ENCODE measurements at places on chromosomes 6 and 20. TPM values are rescaled to one million over a fixed set of nuclear protein-coding genes. Genes with fewer than 3 reads are reported as not detected.

PHF1 gene
- total RNA-seq, result 12.2 TPM

OLIG3 gene
- not detected for total RNA-seq

IMPG1 gene
- not detected for total RNA-seq

PLEKHG1 gene
- 0.28 TPM for total RNA-seq

MACROD2 gene
- total RNA-seq, result not detected

MAPK13 gene
- total RNA-seq, result 2.0 TPM

CPNE5 gene
- not detected for total RNA-seq

MAP7 gene
- total RNA-seq, result 0.36 TPM

TSBP1 gene
- not detected for total RNA-seq

DNA sequence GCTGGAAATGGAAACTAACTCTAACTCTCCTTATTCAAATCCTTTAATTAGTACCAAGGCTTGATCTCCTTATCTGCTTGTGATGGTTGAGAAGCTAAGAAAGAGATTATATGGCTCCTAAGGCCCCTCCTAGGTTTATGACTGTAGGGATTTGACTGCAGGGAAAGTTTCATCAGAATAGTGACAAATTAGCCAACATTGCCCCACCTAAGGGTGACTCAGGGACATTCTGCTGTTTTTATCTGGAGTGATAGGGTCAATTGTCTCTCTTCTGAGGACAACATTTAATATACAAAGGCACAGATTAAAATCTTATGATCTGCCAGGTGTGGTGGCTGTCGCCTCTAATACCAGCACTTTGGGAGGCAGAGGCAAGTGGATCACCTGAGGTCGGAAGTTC is 138.1 kb upstream of the MARCKS start:
- peak; percentile 26 for DNase-seq

DNA sequence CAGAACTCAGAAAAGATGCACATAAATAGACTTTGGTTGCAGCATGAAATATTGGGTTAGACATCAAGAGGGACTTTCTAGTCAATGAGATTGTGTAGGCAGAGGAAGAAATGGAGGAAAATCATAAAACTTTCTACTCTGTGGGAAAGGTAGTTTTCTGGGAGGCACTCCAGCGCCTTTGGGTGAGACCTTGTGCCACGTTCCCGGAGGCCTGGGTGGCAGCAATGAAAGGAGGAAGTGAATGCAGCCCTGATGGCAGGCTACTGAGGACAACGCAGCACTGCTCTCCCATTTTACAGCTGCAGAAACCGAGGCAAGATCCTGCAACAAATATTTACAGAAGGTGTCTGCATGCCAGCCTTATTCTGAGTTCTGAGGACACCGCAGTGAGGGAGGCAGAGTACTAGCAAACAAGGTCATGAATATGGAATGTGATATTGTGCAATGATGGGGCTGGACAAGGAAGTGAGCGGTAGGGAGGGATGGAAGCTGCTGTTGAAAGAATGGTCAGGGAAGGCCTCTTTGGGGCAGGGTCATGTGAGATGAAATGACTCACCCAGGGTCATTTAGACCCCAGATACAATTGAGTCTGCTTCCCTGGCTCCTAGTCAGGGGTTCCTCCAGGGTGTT is 159.1 kb downstream of the TFAP2C start:
- DNase-seq, result peak; percentile 95

DNA sequence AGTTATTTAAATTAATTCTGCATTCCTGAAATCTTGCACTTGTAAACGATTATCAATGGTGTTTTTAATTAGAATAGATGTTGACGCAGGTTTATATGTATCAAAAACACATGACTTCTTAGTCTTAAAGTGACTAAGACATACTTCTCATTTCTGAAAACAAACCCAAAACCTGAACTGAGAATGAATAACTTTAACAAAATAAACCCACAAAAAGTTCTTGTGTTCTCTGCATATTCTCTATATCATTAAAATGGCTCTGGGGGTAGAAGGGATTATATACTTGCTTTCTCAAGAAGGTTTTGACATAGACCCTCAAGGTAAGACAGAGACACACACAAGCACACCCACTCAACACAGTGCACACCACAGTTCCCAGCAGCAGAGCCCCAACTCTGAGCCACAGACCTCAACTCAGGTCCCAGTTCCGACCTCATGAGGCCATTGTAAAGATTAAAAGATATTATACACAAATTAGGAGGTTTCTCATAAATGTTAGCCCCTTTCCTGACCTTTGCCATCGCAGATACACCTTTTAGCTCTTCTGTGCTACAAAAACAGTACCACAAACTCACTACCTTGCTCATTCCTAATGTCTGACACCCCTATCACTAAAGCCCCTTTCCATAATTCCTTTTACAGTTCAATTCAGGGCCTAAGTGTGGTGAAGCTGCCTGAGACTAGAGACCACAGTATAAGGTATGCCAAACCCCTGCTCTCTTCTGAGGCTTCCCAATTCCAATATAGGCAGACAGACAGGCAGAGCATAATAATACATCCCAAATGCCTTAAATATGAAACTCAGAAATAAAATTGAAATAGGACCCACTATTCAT is 267.8 kb downstream of the PTPRK start:
- DNase-seq, result peak; percentile 37

- no peak for DNase-seq
Measured at GRCh38 chr6:3350252-3350796, 91.6 kb downstream of the PSMG4 start.

DNA sequence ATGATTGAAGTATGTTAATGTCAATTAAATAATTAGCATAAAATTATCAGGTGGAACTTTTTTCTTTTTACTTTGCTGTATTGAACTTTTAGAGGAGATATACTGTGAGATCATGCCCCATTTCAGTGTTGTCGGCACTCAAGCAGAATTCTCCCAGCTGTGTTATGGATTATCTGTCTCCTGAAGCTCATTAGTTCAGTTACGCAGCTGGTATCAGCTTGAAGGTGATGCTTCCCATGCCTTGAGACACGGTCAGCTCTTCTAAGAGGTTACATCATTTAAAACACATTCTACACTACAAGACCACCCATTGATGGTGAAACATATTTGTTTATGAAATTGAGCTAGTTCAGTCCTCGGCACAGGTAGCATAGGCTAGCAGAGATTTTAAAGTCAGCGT is 68.9 kb upstream of the PHACTR2 start:
- DNase-seq, result no peak

DNA sequence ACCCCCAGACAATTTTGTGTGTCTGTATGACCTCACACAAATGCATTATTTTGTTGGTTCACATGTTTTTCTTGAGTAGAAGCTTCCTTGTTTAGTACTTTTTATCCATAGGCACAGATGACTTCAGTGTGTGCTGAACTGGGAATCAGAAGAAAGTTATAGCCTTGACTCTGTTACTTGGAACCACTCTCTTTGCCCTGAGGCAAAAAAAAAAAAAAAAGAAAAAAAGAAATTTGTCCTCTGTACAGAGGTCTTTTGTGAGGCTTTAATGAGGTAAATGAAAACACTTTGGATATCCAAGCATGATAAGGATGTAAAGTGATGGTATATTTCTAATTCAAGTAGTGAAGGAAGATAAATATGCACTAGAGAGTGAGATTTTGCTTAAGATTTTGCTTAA is 51.9 kb downstream of the TRMT11 start:
- DNase-seq, result no peak
